Activated CD8-positive, alpha-beta memory T cell treated with anti-CD3 and anti-CD28 coated beads for 24 hours (primary cell): ENCODE measurements at places on chromosomes 1 and 21.

DNA sequence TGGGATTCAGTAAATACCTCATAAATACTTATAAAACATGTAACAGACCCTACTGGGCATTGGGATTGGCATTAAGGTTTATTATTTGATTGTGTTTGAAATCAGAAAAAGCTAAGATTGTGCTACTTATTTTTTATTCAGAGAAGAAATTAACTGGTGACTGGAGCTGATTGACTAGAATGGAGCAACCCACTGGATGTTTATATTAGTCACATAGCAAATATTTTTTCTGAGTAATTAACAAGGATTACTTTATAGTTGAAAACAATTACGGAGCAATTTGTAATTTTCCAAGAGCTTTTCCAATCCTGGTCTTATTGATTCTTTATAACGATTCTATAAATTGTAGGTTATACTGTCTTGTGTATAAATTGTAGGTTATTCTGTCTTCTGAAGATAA is 208.7 kb downstream of the HLX start:
- DNase-seq = no peak

DNA sequence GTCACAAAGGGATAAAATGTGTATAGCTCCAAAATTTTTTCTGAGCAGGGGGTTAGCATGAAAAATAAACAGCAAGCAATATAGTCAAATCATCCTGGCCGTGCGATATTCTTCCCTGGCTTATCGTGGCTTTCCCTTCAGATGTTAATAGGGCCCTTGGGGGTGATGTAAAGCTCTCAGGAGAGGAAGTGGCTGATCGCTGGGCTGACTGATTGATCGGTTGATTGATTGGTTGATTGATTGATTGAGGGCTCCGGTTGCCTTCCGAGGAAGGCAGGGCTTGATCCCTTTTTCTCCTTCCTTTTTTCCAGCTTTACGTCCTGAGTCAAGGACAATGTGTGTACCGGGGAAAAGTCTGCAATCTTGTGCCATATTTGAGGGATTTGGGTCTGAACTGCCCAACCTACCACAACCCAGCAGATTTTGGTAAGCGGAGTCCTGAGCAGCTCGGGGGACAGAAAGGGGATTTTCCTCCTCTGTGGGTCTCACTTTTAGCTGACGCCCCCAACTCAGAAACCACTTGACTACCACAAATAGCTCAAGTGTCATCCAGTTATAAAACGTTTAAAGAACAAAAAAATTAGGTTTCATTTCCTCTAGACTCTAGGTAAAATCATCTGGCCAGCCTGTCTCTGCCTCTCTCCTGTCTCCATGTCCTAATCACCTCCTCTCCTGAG is 29.5 kb downstream of the TFF3 start:
- no peak for DNase-seq

- no peak for DNase-seq
Observed at GRCh38 chr1:3126756-3127678, 58.0 kb downstream of the PRDM16 start.

DNA sequence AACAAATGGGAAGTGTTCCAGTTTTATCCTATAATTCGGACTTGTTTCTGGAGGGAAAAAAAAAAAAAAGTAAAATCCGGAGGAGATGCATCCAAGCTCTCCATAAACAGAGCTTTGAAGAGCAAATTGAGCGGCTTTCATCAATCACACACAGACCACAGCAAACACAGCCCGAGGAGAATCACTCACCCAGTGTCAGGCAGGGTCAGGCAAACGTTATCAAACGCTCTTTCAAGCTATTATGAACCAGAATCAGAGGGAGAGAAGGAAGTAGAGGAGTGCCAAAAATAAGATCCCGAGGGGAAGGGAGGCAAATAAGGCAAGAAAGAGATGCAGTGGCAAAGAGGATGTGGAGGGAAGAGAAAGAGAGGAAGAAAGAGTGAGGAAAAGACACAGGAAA is 188.3 kb upstream of the CAMK1G start:
- no peak for DNase-seq

DNA sequence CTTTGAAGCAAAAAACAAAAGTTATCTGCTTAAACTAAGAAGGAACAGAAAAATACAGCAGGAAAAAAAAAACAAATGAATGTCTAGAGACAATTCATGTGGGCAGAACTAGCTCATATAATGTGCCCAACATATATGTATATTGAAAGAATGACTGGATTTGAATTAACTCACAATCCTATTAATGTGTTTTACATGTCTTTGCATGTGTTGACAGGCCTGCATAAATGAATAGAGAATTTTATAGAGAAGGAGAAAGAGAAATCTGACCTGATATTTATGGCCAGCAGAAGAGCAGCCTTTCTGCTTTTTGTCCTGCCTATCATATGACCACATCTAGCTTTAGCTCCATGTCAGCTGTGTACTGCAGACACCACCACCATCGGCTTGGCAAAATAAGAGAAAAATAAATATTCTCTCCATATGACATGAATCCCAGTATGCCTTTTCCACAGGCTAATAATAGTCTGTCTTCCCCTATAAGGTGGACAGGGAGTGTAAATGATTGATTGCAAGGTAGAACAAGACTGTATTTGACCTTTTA is 171.5 kb upstream of the PALMD start:
- DNase-seq = no peak

DNA sequence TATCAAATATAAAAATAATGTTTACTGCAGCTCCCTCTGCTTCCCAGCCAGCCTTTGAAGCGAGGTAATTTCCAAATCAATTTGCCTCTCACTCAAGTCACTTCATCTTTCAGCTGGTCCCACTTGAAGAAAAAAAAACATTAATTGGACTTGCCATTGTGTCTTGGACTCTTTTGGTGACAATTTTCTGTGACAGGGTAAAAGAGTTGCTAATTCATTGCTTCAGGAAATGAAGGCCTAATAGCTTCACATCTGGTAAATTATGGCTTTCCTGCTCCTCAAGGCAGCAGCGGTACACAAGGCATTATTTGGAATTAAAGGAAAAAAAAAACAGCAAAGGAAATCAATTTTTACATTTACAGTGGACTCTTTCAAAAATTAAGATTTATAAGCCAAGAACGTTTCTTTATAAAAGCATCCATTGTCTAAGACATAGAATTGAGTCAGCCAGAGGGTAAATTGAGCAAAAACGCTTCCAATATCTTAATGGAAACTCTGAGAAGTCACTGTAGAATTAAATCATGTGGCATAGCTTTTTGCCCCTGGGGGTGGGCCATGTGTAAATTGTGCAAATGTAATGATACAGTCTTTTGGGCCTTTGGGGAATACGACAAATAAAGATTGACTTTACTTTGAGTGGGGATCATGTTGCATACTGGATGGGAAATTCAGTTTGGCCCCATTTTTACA is 102.5 kb downstream of the LYPLAL1 start:
- DNase-seq = no peak

DNA sequence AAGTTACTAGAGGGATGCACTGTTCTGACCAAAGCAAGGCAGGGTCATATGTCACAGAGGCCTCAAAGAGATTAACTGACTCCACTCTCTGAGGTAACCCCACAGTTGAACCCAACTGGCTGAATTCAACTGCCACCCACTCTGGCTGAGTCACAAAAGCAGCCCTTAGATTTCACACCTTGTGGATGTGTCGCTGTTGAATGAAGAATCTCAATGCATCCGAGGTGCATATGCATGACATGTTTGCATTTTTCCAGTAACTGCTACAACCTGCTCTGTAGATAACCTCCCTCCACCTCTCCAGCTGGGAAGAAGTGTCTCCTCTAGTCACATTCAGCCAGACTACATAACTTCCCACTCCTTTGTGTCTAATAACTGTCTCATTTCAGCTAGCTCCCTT is 27.9 kb upstream of the KIF21B start:
- no peak for DNase-seq

- DNase-seq = no peak
Observed at GRCh38 chr1:72535470-72535869, 253.1 kb upstream of the NEGR1 start.

DNA sequence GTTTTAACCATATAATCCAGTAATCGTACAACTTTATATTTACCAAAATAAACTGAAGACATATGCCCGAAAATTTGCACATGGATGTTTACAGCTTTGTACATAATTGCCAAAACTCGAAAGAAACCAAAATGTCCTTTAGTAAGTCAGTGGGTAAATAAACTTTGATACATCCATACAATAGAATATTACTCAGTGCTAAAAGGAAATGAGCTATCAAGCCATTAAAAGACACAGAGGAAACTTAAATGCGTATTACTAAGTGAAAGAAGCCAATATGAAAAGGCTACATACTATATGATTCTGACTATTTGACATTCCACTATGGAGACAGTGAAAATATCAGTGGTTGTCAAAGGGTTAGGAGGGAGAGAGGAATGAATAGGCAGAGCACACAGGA is 23.4 kb downstream of the GNG12 start:
- no peak for DNase-seq

- no peak for DNase-seq
Observed at GRCh38 chr21:44263768-44264167, 2.1 kb upstream of the DNMT3L start.

GRCh38 chr1:153794624-153795329 is 19.6 kb downstream of the SLC27A3 start:
- no peak for DNase-seq

- no peak for DNase-seq
Observed at GRCh38 chr1:197924516-197925123, 7.4 kb downstream of the LHX9 start.

DNA sequence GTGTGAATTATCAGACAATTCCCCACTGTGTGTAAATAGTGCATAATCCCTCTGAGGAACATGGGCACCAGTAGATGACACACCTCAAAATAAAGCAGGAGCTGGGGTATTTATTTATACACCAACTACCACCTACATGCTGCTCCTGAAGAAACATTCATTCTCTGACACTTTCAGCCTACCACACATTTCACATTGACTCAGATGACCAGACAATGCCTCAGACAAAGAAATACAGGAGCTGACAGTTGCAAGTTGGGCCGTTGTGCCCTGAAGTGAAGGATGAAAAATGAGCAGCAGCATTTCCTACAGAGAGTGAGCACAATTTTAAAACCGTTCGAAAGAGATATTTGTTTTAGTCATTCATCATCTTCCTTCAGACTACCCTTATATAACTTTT is 63.2 kb downstream of the RGS2 start:
- no peak for DNase-seq

DNA sequence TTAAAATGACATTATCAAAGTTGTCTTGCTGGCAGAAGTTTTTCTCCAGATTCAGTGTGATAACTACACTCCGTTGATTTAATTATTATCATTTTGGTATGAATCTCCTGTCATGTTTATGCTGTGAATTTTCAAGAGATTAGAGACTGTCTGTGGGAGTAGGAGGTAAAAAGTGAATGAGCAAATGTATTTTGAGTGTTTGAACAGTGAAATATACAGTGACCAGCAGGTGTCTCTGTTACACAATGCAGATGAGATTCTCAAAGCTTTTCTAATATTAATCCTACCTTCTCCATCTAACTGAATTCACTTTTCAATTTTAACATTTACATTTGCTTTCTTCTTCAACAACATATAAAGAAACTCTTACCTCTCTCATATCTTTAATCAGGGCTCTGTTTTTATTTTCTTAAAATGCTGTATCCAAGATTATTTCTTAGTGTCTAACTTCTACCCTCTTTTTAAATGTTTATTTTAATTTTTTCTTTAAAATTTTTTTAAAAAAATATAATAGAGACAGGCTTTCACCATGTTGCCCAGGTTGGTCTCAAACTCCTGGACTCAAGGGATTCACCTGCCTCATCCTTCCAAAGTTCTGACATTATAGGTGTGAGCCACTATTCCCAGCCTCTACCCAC is 20.9 kb upstream of the HSPA13 start:
- DNase-seq = no peak

DNA sequence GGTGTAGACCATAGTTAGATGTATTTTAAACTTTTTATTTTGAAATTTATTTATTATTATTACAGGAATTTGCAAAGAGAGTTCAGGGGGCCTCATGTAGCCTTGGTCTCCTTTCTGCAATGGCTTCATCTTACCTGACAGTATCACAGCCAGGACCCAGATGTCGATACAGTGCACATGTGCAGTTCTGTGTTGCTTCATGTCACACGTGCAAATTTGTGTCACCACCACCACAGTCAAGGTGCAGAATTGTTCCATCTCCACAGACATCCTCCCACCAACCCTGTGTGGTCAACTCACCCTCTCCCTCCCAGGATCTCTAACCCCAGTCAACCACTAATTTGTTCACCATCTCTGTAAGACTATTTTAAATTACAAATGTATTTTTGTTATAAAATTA is 184.5 kb downstream of the CAMTA1 start:
- DNase-seq = no peak

DNA sequence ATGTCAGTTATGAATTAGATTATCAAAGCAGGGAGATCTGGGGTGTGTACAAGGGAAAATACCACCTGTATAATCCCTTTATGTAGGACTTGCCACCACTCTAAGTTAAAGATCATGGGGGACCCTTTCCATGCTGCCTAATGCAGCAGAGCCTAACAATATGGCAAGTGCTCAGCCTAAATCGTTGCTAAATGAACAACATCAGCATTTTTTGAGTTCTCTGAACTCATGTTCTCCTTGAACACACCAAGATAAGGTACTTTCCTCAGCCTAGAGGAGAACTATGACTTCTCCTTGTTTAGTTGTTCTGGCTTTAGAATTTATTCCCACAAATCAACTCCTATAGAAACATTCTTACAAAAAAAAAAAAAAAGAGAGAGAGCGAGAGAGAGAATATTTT is 177.0 kb downstream of the DUSP10 start:
- no peak for DNase-seq

DNA sequence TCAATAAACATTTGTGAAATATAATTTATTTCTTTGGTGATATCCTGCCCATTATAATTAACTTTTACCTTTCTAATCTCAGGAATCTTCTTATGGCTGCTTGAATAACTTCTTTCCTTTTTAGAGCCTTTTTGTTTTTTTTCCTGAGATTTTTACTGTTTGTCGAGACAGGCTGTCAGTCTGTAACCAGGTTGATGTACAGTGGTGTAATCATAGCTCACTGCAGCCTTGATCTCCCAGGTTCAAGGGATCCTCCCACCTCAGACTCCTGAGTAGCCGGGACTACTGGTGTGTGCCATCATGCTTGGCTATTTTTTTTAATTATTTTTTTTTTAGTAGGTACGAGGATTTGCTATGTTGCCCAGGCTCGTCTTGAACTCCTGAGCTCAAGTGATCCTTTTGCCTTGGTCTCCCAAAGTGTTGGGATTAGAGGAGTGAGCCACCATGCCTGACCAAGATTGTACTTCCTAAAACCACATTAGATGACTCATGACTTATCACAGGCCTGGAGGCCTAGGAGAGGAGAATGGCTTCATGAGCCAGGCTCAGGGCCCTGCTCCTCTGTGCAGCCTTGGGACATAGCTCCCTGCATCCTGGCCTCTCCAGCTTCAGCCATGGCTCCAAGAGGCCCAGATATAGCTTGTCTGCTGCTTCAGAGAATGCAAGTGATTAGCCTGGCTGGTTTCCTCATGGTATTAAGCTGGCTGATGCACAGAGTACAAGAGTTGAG is 48.6 kb downstream of the CTH start:
- DNase-seq = no peak
